ENCODE measurements at places on chromosomes 3 and 15.
A peak's percentile ranks its signal among the peaks of the same experiment; 100 is the strongest.

GRCh38 chr3:126758026-126758425, 54.0 kb downstream of the CHCHD6 start:
- DNase-seq, result no peak

GRCh38 chr15:100259266-100259665, 82.5 kb downstream of the ADAMTS17 start:
- no peak for DNase-seq

GRCh38 chr3:97687734-97688133, 76.8 kb upstream of the ARL6 start:
- DNase-seq, result no peak

DNA sequence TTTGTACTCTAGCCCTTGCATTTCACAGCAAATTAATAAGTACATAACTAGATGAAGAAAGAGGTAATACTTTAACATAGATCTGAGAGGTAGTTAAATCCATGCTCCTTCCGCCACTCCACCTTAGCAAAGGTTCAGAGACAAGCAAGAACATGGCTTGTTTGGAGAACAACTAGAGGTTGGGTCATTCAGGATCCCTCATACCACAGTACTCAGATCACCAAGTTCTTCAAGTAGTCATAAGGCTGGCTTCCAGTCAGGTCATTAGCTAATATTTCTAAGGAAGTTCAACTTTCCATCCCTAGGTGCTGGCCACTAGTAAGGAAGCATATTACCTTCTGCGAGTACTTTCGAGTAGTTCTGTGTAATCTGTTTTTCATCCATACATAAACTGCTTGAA, 44.1 kb downstream of the CD200R1 start:
- DNase-seq, result no peak

DNA sequence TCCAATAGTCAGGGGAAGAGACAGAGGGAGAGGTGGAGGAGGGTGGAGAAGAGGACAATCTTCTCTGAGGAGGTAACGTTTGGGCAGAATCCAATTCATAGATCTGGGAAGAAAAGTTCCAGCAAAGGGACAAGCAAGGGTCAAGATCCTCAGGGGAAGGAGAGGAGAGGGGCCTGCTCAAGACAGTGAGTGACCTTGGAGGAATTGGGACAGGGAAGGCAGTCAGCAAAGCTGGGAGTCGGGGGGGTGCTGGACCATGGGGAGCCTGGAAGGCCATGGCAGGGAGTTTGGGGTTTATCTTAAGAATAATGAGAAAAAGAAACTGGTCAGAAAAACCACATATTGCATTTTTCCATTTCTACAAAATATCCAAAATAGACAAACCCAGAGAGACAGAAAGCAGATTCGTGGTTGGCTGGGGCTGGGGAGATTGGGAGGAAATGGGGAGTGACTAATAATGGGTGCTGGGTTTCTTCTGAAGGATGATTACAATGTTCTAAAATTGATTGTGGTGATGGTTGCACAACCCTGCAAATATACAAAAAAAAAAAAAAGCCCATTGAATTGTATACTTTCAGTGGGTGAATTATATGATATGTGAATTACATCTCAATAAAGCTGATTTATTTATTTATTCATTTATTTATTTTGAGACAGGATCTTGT, 19.6 kb upstream of the SRP14 start:
- DNase-seq, result no peak

- DNase-seq, result no peak
Measured at GRCh38 chr3:43096761-43097160, 9.1 kb downstream of the POMGNT2 start.

DNA sequence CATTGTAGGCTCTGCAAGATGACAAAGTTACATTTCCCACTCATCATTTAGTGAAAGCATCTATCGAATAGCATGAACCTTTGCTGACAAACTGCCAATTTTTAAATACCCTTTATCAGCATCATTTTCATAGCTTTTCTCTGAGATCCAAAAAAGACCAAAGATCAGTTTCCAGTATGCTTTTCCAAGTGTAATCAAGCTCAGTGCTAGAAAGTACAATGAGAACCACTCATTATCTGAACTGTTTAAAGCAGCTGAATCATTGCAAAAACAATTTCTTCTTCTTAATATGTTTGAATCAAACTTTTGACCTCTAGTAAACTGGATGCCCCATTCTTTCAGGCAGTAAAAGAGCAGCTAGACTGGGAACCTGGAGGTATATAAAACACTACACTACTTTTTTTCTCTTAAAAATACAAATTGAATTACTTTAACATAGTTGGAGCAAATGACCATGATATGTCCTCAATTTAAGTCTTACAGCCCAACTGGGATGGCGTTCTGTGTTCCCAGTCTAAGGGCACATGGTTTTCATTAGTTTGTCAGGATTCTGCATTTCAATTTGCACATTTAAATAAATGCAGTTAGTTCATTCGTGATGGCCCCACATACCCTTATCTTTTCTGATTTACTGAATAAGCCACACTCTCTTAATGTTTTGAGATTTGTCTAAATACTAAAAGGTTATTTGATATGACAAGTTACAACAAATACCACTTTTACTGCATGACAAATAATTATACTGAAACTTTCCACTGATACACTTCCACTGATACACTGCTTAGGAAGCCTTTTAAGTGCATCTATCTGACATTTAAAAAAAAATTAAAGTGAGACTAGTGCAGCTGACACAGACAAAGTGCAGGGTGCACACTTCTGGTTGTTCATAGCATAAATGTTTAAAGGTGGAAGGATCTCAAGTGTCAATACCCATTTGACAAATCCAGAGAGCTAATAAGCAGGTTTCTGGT, 146.0 kb upstream of the FRMD4B start:
- DNase-seq, result no peak

GRCh38 chr3:186359078-186359477, 3.0 kb downstream of the DGKG start:
- DNase-seq, result no peak

GRCh38 chr3:98322101-98322500, 31.6 kb upstream of the OR5K4 start:
- no peak for DNase-seq

- DNase-seq, result no peak
Measured at GRCh38 chr15:71484080-71484479, 326.3 kb upstream of the NR2E3 start.

DNA sequence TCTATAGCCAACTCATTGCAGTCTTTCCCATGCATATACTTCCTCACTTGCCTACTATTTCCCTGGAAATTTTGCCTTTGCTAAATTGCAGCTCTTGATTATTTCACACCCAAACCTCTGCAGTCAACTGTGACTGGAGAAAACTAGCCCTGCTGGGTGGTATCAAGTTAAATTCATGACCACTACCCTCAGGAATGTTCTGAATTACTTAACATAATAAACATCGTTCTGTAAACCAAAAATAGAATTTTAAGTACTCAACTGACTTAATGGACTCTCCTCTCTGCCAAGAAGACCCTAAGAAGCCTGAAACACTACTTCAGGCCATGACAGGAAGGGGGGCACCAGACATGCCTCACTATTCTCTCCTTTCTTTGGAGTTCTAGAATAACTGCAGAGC, 1278.0 kb upstream of the GBE1 start:
- no peak for DNase-seq

DNA sequence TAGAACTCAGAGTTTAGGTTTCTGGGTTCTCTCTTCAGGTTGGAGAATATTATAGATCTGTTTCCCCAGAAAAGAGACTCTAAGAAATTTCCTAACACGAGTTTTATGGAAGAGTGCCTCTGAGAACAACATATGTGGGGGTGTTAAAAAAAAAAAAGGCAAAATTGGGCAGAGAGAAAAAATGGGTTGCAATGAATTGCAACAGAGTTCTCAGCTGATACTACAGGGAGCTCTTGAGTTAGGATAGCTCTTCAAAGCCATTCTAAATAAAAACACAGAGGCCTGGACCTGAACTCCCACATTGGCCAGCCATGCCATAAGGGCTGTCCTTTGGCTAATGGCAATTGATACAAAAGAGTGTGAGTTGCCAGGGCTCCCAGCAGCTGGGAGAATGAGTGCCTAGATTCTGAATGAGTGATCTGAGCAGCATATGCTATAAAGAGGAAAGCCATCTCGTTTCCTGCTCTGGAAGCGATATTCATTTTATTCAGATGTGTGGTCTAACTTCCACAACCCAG, 20.1 kb upstream of the UBE2E2 start:
- no peak for DNase-seq

GRCh38 chr15:32867313-32867626, 149.5 kb downstream of the GREM1 start:
- DNase-seq, result peak; percentile 7

- no peak for DNase-seq
Measured at GRCh38 chr3:148309390-148310035, 388.2 kb upstream of the AGTR1 start.

- no peak for DNase-seq
Measured at GRCh38 chr3:146262371-146263110, 11.6 kb upstream of the PLSCR4 start.

- no peak for DNase-seq
Measured at GRCh38 chr3:113628316-113628715, 68.1 kb downstream of the USF3 start.

GRCh38 chr3:22475665-22476240, 724.7 kb upstream of the ZNF385D start:
- no peak for DNase-seq

GRCh38 chr3:119637679-119638477, 22.5 kb downstream of the POPDC2 start:
- no peak for DNase-seq

- no peak for DNase-seq
Measured at GRCh38 chr3:123025642-123026521, 1.7 kb downstream of the SEMA5B start.
